ENCODE measurements at places on chromosomes 2 and 18.

DNA sequence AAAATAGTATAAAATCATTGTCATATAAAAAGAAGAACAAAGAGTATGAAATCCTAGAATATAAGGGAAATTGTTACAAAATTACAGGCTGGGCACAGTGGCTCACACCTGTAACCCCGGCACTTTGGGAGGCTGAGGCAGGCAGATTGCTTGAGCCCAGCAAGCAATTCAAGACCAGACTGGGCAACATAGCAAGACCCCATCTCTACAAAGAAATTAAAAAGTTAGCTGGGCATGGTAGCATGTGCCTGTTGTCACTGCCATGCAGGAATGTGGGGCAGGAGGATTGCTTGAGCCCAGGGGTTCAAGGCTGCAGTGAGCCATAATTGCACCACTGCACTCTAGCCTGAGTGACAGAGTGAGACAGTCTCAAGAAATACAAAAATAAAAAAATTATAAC lies 44.8 kb downstream of the NAPG start:
- DNase-seq, result no peak

GRCh38 chr2:175161-175786 lies 88.6 kb downstream of the SH3YL1 start:
- DNase-seq, result no peak

GRCh38 chr2:226835420-226835795 lies 446 bp upstream of the RHBDD1 start:
- DNase-seq, result no peak

GRCh38 chr2:112881217-112881985 lies 29.6 kb upstream of the IL37 start:
- DNase-seq, result no peak

DNA sequence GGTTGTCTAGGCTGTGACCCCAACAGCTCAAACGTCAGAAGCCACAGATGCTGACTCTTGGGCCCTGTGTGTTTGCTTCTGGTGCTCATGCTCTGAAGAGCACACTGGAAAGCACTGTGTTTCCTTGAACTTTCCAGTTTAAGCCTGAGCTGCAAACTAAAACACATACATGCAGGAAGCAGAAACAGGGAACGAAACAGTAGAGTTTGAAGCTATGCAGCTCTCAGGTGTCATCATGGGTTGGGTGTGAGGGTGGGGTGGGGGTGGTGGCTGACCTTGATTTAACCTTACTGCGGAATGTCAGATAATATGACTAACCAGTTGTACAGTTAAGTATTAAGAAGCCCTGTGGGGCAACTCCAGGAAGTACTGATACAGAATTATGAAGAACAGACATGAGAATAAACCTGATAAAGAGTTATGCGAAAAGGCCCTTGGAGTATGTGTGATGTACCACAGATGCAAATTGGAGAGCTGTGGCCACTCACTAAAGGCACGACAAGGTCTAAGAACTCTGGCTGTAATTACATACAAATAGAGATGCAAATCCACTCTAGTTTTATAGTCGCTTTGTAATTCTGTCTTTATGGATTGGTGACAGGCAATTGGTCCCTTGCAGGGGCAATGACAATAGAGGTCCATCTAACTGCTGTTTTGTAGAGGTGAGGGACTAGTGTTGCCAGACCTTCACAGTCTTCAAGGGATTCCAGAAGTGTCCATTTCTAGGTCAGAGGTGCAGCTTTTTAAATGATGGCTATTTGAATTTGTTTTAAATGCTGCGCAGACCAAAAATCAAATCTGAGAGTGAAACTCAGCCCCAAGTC lies 273.1 kb downstream of the NAPG start:
- DNase-seq, result no peak

- DNase-seq, result no peak
These were observed 2005.9 kb upstream of the CELF4 start for GRCh38 chr18:39571511-39571910.

DNA sequence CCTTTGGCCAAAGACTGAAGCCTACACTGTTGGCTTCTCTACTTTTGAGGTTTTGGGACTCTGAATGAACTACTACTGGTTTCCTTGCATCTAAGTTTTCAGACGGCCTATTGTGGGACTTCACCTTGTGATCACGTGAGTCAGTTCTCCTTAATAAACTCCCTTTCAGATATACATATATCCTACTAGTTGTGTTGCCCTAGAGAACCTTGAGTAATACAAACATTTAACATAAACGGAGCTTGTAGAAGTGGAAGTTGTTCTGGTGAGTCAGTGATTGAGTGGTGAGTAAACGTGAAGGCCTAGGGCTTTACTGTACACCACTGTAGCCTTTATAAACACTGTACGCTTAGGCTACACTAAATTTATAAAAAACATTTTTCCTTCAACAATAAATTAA lies 107.2 kb upstream of the CDH2 start:
- DNase-seq, result no peak

- no peak for DNase-seq
These were observed 725.5 kb upstream of the ZEB2 start for GRCh38 chr2:145245268-145245870.

DNA sequence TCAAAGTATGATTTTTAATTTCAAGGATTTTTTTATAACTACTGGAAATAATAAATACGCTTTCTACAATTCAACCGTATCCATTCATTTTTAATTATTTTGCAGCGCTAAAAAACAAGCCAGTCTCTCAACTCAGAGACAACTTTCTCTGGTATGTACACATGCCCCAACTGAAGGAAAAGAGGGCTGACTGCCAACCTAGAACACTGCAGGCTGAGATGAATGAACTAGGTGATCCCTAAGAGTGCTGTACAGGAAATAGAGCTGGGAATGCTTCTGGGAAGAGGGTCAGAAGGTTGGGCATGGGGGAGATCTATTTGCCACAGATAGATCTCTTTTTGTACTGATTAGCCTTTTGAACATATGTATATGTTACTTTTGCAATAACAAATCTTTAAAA lies 460.1 kb downstream of the NR4A2 start:
- no peak for DNase-seq

- no peak for DNase-seq
These were observed 7.0 kb upstream of the ALPK2 start for GRCh38 chr18:58635891-58636290.

DNA sequence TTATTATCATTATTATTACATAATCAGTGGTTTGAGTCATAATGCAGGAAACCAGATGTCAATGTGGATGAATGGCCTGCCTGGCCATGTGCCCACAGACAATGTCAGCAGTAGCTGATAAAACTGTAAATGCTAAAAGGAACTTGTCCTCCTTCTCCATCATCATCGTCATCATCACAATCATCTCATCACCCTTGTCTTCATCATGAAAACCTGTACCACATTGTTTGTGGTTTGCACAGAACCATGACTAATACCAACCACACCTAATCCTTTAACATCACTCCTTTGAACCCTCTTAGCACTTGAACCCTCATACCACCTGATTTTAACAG lies 96.0 kb downstream of the HNMT start:
- no peak for DNase-seq

All from effector CD4-positive, alpha-beta T cell (primary cell).